Amniotic stem cell (primary cell): ENCODE measurements at places on chromosomes 5 and 9.

GRCh38 chr5:170273968-170274710 is 23.4 kb downstream of the LCP2 start:
- DNase-seq = no peak

GRCh38 chr5:156971415-156971814 is 8.4 kb upstream of the TIMD4 start:
- no peak for DNase-seq

GRCh38 chr9:134642385-134643181 is 980 bp downstream of the COL5A1 start:
- peak; percentile 62 for DNase-seq

- no peak for DNase-seq
Measured at GRCh38 chr5:168260353-168261226, 30.9 kb upstream of the WWC1 start.

DNA sequence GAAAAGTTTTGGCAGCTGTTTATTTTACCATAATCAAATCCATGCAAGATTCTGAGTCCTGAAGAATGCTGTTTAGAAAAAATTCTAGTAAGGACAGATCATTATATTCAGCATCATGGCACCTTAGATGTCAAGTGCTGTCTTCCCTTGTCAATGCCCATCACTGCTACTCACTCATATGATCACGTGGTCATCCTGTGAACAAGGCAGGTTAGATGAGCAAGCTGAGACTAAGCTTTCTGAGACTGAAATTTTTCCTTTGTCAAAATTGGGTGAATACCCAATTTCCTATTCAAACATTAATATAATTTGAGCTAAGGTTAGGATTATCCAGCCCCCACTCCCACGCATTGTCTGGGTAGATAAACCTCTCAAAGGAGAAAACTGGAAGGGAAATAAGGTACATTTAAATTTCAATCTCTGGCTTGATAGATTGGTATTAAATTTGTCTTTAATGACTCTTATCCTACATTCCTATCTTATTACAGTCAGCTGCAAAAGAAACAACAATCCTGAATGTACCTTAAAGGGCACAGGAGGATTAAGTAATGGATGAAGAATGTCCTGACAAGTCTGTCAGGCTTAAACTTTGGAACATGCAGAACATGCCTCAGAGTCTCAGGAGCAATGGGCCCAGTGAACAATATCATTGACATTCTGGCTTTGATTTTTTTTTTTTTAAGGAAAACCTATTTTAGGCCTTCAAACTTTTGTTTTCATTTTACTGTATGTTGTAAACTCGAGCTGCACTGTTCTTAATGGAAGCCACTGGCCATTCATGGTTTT is 148.7 kb upstream of the RANBP3L start:
- DNase-seq = no peak

DNA sequence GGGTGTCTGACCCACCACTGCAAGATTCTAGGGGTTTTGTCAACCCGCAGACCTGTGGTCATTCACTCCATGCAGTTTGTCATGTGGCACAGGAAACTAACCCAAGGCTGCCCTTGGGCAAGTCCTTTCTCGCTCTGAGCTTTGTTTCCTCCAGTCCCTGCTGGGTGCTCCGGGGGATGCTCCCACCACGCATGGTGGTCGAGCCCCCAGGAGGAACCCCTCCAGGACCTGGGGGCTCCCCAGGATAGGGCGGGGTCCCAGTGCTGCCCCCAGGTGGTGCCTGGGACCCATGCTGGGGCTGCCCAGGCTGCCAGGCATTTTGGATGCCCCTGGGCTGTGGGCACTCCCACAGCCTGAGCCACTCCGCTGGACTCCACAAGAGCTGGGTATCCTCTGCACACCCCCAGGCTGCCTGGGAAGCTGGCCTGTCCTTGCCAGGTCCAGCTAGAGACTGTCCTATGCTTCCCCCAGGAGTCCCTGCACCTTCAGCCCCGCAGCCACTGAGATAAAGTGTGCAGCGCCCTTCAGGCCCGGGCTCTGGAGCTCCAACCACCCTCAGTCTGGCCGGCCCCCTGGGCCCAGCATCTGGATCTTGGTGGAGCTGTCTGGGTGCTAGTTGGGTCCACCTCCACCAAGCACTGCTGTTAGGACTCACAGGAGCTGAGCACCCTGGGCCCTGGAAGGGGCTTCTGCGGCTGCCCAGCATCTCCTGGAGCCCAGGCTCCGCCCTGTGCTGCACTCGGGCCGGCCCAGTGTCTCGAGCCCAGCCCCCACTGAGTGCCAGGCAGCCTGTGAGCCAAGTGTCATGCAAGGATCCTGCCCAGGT is 104.3 kb downstream of the PHF2 start:
- no peak for DNase-seq

DNA sequence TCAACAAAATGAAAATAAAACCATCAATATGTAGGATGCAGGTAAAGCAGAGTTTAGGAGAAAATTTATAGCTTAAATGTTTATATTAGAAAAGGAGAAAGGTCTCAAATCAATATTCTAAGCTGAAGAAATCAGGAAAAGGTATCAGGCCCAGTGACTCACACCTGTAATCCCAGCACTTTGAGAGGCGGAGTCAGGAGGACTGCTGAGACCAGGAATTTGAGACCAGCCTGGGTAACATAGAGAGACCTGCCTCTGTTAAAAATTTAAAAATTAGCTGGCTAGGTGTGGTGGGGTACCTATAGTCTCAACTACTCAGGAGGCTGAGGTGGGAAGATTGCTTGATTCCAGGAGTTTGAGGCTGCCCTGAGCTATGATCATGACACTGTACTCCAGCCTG is 32.2 kb downstream of the CCDC69 start:
- no peak for DNase-seq

GRCh38 chr9:72579190-72579589 is 57.8 kb downstream of the TMC1 start:
- no peak for DNase-seq

- no peak for DNase-seq
Measured at GRCh38 chr9:126367616-126368015, 41.0 kb downstream of the MVB12B start.

GRCh38 chr9:68895741-68896478 is 118.0 kb downstream of the PRKACG start:
- DNase-seq = no peak

DNA sequence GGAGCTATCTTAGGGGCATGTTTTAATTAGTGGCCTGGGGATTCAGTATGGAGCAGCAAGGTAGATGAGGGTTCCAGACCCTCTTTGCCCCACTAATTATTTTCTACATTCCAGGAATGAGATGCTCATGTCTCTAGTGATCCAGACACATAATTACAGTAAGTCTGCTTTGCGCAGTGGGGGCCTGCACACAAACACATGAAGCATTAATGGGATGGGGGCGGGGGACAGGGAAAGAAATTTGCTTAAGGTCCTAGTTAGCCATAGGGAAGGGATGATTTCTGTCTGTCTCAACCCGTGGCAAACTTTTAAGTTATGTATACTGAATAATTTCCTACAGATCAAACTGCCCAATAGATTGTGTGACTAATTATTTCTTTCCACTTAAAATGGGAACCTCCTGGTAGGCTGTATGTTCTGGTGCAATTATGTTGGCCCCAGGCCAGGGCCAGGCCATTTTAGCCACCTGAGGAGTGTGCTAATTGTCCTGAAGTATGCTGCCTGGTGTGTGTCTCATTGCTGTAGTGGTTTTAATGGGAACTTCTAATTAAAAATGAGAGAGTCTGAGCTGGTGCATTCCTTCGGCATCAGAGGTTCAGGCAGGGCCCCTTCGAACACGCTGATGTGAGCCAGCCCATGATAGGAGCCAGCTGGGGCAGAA is 134.4 kb downstream of the PTTG1 start:
- no peak for DNase-seq

DNA sequence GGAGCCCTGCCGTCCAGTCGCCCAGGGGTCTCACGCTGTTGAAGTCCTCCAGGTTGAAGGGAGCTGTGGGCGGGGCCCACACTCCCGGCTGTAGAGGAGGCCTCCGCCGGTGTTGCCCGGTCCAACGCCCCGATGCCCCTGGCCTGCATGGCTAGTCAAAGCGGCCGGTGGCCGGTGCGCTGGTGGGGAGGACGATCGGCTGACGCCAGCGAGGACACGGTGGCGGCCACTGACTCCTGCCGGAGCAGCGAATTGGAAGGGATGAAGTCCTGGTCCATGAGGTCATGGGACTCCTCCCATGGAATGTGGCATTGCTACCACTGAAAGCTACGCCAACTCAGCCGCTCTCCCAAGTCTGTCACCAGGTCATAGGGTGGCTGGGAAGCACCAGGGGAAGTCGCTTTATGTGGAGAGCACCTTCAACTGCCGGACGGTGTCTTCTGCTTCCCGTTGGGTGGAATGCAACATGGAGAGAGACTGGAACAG is 11.8 kb downstream of the RCL1 start:
- DNase-seq = no peak

DNA sequence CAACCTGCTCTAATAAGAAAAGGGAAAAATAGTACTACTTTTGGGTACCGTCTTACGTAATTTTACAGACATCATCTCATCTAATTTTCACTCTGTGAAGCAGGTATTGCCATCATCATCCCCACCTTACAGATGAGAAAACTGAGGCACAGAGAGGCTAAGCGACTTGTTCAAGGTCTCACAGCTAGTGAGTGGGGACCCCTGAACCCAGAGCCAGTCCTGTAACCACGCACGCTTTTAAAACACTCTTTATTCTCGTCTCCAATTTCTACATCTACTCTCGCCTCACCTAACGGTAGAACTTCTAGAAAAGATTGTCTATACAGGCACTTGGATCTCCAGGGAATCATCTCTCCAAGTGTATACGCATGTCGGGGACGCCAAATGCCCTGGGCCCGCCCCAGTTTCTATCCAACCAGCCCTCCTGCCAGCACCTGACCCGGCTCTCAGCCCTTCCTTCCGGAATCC is 1.5 kb upstream of the TRAF1 start:
- DNase-seq = no peak

DNA sequence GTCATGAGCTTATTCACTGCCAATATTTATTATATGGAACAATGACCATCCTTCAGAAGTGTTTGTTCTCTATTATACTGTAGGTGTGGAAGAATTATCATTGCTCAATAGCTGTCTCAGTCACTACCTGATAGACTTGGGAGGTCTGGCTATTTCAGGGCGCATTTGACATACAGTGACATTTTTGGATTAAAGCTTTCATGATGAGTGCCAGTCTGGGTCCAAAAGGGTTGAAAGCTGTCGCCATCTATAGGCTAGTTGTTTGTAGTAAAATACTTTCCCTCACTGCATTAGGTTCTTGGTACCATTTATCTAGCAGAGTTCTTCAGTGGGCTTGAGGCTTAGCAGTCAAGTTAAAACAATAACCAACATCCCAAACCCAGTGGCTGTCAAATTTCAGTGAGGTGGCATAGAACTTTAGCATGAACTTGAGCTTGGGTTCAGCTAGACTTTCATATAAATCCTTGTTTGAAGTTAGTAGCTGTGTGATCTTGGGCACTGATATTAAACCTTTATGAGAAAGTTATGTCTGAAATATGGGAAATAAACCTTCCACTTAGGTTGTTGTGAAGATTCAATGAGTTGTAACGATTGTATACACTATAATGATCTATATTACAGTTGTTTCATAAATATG is 110.5 kb upstream of the CDKN2B start:
- DNase-seq = no peak

- no peak for DNase-seq
Measured at GRCh38 chr5:151601391-151601790, 10.3 kb upstream of the FAT2 start.

DNA sequence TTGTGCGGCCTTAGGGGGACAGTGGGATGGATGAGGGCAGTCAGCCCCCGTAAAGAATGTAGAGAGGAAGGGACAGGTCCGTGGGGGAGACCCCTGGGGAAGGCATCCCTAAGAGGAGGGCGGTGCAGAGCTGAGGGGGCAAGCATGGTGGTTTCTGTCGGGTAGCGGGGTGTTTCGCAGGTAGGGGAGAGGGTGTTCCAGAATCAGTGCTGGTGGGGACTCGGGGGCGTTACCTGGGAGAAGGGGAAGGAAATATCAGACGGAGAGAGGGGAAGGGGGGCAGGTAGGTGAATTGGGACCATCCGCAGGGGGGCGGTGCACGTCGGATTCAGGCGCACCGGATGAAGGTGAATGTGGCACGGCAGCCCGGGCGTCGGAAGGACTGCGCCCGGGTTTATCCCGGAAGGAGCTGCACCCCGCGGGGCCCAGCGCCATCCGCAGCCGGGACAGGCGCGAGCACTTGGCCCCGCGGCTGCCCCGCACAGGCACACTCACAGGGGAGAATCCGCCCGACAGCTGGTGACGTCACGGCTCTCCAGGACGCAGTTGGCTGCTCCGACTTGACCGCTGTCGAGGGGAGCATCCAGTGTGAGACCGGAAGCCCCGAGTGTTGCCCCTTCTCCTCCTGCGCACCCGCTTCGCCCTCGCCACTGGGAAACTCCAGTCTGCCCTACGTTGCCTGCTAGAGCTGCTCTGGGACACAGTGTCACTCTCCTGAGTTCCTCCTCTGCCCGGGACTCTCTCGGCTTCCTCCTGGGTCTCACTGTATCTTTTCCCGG is 1.3 kb downstream of the CD72 start:
- no peak for DNase-seq

GRCh38 chr9:108185613-108186012 is 670.2 kb downstream of the ACTL7B start:
- no peak for DNase-seq
